Effector CD4-positive, alpha-beta T cell (primary cell): ENCODE measurements at places on chromosomes 7 and 10.
A peak's percentile ranks its signal among the peaks of the same experiment; 100 is the strongest.

DNA sequence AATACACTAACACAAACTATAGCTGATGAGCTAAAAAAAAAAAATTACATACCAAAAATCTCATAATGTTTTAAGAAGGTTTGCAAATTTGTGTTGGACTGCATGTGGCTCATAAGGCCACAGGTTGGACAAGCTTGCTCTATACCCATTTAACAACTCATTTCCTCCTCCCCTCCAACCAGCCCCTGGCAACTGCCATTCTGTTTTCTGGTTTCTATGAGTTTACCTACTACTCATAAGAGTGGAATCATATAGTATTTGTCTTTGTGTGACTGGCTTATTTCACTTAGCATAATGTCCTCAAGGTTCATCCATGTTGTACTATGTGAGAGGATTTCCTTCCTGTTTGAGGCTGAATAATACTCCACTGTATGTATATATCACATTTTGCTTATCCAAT lies 100.4 kb upstream of the ARHGAP21 start:
- DNase-seq: no peak

GRCh38 chr10:95628786-95629185 lies 27.7 kb downstream of the ALDH18A1 start:
- no peak for DNase-seq

DNA sequence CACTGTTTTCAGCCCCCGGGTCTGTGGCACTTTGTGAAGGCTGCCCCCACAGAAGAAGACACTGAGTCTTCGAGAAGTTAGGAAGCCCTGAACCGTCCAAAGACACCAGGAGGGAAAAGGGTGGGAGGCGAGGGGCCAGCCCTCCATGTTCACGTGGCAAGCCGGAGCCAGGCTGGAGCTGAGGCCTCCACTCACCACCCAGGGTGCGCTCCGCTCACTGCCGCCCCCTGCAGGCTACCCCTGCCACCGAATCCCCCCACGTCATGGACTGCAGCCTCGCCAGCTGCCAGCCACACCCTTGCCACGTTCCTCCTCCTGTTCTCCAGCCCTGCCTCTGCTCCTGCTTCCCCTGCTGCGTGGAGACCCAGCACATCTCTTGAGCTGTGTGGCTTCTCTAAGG lies 59.0 kb upstream of the EN2 start:
- no peak for DNase-seq

- no peak for DNase-seq
Measured at GRCh38 chr7:33422825-33423645, 293.7 kb downstream of the BBS9 start.

DNA sequence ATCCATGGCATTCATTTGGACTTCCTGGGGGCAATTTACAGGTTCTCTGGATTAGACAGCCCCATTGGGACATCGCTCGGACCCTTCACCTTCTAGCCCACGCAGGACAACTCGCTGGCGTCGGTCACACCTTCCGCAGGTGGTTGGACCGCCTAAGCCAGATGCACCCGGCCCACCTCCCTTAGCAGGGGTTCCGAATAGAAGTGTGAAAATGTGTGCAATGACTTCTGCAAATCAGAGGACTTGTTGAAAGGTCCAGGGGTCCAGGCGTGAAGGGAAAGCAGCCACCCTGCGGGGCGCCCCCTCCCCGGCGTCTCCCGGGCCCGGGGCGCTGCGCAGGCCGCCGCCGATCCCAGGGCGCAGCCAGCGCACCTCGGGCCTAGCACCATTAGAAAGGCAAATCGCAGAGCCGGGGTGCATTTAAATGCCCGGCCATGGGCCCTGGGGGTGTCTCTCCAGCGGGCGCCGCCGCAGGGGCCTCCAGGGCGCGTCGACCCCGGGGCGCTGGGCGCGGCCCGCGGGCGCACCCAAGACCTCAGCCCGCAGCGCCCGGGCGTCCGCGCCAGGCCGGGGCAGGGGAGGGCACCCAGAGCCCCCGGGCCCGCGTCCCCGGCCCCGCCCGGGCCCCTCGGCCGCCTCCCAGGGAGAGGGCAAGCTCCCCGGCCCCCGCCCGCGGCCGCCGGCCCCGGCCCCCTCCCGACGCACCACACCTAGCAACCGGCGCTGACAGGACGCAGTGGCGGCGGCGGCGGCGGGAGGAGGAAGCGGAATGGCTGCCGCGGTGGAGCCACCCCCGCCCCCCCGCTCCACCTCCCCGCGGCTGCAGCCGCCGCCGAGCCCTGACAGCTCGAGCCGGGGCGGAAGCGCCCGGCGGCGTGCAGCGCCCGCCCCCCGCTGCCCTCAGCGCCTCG lies 1.2 kb downstream of the JAZF1 start:
- peak; percentile 69 for DNase-seq

DNA sequence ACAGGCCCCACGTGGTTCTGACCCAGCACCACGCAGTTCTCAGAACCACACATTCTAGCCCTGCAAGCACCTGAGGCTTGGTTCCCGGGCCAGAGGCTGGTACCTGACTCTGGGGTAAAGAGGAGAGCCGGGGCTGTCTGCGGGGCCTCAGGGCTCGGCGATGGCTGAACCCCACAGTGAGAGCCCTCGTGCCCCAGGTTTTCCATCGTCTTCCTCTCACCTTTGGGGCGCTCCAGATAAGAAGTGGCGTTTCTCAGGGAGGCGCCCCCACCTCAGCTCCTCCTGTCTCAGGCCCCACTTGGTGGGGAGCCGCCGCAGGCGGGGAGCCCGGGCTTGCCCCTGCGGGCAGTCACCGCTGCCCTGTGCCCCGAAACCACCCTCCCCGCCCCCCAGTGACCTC lies 2.2 kb upstream of the LANCL2 start:
- DNase-seq: no peak

- DNase-seq: no peak
Measured at GRCh38 chr7:48376263-48376662, 205.0 kb downstream of the ABCA13 start.

DNA sequence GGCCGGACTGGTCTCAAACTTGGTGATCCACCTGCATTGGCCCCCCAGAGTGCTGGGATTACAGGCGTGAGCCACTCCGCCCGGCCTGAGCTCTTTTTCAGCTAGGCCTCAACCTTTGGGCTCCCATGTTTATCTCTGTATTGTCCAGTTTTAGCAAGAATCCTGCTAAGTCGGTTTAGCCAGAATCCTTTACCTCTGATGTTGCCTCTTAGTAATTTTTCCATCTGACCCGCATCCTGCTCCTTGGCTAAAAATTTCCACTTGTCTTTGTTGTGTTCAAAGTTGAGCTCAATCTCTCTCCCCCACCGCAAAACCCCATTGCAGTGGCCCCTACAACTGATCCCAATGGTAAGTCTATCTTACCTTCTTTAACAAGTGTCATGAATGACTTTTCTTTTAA lies 20.7 kb upstream of the ST7 start:
- no peak for DNase-seq

GRCh38 chr10:77726301-77726700 lies 88.7 kb upstream of the KCNMA1 start:
- DNase-seq: no peak

DNA sequence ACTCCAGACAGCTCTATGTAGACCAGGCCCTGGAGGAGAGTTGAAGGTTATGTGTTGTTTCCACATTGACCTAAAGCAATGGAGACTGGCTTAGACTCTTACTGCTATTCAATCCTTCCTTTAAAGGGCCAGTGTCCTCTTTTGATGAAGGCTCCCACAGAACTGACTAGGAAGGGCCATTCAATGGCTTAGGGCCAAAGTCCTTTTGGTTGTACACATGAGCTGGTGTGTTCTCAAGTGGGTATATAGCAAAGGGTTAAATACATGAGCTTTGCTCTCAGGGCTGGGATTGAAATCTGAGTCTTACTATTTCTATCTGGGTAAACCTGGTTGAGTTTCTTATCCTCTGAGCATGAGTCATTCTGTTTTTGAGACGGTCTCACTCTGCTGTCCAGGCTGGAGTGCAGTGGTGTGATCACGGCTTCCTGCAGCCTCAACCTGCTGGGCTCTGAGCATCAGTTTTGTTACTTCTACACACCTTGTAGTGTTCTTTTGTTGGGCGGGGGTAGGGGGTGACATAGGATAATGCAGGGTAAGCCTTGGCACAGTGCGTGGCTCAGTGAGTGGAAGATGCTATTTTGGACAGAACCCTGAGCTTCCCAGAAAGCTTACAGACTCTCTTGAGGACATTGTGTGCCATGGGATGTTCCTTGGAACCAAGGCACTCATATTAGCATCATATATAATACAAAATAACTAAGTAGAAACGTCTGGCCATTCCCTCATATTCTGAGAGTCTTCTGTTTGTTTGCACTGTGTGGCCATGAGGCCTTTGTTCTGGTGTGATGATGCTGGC lies 90.1 kb downstream of the ABCC2 start:
- no peak for DNase-seq

DNA sequence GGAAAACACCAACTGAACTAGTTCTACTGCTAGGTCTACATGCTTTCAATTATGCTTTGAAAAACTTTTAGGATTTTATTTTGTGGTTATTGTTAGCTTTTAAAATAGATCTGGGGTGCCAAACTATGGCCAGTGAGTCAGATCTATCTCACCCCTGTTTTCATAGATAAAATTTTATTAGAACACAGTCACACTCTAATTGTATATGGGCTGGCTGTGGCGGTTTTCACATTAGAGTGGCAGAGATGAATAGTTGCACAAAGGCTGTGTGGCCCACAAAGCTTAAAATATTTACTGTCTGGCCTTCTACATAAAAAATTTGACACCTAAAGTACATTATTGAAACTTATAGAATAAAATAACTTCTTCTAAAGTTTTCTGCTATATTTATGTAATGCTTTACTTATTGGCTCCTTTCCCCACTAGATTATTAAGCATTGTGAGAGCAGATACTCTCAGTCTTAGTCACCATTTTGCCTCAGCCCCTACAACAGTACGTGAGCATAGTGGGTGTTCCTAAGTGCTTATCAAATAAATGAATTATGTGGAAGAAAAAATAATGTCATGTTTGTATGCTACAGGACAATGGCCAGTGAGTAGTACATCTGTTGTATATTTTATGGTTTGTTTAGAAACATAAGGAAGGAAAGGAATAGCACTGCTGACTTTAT lies 5.4 kb upstream of the SUV39H2 start:
- no peak for DNase-seq

- no peak for DNase-seq
Measured at GRCh38 chr7:30925913-30926312, 14.3 kb downstream of the AQP1 start.

GRCh38 chr10:79981450-79982361 lies 32.8 kb upstream of the SFTPD start:
- DNase-seq: no peak

DNA sequence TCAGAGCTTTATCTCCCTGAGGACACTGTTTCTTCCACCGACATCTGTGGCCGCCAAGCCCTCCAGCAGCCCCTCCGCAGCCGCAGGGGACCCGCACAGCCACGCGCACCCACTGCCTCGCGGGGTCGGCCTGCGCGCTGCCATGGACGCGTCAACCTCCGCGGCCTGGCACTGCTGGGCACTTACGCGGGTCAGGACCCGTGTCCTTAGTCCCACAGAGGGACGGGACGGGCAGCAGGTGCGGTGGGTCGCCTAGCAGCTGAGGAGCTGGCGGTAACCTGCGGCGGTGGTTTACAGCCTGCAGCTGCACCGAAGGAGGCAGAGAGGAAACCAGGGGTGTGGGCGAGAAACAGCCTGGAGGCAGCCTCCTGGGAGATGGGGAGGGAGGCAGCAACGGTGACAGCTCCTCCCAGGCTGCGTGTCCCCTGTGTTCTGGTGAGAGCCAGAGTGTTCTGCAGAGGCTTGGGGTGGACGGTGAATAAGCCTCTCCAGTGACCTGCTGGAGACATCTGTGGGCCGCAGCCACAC lies 61.3 kb downstream of the SEC61G start:
- no peak for DNase-seq

DNA sequence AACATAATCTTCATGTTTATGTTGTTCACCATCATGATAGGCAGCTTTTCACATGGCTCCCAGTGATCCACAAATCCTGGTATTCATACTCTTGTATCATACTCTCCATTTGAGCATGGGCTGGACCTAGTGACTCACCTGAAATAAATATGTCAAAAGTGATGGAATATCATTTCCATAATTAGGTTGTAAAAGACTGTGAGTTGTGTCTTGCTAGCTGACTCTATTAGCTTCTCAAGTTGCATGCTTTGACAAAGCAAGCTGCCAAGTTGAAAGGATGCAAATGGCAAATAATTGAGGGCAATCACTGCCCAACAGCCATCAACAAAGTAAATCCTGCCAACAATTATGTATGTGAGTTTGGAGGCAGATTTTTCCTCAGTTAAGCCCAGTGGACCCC lies 300.4 kb downstream of the AHR start:
- DNase-seq: no peak

GRCh38 chr10:95445223-95445836 lies 115.8 kb downstream of the SORBS1 start:
- DNase-seq: no peak

DNA sequence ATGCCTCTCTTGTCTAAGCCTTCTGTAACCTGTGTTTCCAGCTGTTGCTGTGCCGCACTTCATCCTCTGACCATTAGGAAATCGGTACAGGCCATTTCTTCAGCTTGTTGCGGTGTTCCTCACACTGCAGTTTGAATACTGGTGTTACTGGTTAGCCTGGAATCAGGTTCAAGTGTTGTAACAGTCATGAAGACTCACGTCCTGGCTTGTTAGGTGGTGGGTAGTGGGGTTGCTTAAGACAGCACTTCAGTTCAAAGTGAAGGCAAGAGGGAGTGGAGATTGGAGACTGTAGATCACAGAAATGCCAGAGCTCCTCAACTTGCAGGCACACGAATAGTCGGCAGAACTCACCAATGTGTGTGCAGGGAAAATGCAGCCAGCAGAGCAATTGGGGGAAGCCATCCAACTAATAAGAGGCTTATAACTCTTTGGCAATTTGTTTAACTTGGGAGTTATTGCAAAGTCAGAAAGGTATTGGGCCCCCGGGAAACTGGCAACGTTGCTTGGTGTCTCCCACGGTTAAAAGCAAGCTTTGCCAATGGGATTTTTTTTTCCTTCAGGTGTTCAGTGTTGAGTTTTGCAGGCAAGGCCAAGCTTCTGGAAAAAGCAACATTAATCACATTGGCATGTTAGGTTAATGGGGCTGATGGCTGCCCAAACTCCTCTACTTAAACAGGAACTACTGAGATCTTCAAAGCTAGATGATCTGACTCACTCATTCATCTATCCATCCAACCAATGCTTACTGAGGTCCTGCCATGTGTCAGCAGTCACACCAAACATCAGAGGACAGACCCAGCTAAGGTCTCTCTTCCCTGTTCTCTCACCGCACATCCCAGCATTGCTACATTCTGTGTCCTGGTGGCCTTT lies 380.9 kb downstream of the GATA3 start:
- DNase-seq: no peak

DNA sequence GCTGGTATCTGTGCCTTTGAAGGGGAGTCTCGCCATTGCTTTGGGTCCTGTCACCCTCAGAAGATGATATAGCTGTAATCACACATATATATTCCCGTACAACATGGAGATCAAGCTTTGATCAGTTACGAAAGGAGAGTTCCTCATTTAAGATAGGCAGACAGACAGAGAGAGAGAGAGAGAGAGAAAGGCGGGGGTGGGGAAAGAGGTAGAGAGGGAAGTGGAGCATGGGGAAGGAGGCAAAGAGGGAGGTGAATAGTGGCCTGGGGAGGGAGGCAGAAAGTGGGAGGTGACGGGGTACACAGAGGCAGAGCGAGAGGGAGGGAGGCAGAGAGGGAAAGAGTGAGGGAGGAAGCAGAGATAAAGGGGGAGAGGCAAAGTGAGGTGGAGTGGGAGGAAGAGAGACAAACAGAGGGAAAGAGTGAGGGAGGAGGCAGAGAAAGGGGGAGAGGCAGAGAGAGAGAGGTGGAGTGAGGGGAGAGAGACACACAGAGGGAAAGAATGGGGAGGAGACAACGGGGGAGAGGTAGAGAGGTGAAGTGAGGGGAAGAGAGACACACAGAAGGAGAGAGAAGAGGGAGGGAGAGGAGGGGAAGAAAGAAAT lies 44.6 kb upstream of the C1QL3 start:
- no peak for DNase-seq

GRCh38 chr10:29811751-29812427 lies 177.1 kb upstream of the SVIL start:
- no peak for DNase-seq

GRCh38 chr10:78045237-78045636 lies 11.6 kb downstream of the RPS24 start:
- DNase-seq: no peak
